ENCODE measurements at places on chromosomes 1 and 21.

- no peak for DNase-seq
These were observed 9.0 kb upstream of the DPH2 start for GRCh38 chr1:43960798-43961197.

DNA sequence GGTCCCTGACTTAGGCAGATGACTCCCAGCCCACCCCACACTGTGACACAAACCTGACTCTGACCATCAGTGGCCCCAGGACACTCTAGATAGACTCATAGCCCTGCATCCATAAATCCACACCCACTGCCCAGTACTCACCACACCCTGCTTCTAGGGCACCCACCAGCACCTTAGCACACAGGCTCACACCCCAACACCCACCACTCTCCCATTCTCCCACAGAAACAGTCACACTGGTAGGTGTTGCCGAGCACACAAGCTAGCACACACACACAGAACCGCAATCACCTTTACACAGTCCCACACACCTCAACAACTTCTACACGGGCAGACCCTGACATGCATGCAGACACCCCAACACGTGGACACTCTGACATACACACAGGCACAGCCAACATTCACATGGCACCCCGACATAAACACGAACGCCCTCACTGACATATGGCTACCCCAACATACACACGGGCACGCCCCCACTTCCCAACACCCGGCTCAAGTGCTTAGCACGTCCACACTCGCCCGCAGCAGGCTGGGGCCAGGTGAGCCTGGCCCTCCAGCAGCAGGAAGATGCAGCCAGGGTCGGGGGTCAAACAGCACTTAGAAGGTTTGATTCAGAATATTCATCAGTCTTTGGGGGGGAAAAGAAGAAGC is 105.5 kb upstream of the TARDBP start:
- DNase-seq = no peak

- no peak for DNase-seq
These were observed 18.9 kb downstream of the CDK18 start for GRCh38 chr1:205523261-205523890.

DNA sequence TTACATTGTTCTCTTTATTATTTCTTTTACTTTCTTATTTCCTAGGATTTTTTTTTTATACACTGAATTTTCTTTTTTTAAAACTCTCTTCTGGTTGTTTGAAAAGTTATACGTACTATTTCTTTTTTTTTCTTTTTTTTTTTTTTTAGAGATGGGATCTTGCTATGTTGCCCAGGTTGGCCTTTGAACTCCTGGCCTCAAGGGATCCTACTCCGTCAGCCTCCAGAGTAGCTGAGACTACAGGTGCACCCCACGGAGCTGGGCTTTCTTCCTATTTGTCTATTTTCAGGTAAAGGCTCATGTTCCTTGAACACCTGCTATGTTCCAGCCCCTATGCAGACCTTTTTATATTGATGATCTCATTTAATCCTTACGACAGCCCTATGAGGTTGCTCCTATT is 29.4 kb upstream of the DYRK1A start:
- DNase-seq = no peak

DNA sequence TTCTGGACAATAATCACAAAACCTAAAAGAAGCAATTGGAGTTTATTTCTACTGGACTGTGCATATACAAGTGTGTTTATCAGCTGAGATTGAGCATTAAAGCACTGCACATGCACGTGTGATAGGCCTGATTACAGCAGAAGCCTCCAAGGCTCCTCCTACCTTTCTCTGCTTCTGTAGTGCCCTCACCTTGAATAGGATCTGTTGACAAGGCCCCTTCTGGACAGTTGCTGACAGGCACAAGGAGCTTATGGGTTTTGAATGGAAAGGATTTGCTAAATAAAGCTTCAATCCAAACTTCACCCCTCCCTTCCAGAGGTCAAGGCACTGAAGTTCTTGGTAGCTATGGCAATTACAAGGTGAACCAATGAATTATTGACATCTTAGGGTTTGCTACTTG is 7.9 kb upstream of the SGIP1 start:
- DNase-seq = no peak

DNA sequence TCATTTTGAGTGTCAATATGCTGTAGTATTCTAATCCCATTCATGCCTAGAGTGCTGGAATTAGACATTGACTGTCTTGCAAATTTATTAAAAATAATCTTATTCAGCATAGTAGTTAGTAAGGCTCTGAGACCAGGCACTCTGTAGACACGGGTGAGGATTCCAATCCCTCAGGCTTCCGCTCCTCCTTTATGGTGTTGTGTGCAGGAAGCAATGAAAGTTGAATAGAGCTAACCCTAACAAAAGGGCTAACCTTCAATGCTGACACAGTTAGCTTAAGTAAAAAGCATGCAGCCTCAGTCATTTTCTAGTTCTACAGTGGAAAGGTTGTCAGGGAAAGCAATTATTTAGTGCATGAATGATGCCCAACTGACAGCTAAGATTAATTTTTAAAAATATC is 199.6 kb upstream of the SGIP1 start:
- no peak for DNase-seq

DNA sequence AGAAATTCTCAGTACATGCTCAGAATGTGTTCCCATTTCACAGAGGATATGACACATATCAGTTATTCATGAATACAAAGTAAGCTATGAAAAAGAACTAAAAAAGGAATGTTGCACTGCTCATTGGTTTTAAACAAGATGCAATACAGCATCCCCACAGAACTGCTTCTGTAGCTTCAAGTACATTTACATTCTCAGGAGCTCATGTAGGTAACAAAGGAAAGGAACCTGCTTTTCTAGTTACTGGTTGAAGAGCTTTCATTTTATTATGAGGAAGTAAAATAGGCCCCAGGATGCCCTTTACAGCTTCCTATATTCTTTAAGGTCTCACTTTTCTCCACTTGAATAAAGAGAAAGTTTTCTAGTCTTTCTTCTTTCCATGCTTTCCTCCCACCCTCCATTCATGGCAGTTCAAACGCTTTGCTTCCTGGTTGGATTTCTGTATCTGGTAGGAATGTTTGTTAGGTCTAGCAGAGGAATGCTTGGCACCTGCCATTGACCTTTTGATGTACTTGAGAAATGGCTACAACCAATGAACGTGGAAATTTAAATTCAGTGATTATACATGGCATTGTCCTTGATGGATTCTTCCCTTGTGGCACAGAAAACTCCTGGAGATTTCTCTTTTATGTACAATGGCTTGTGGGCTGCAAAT is 27.1 kb upstream of the KCNK2 start:
- peak; percentile 8 for DNase-seq

DNA sequence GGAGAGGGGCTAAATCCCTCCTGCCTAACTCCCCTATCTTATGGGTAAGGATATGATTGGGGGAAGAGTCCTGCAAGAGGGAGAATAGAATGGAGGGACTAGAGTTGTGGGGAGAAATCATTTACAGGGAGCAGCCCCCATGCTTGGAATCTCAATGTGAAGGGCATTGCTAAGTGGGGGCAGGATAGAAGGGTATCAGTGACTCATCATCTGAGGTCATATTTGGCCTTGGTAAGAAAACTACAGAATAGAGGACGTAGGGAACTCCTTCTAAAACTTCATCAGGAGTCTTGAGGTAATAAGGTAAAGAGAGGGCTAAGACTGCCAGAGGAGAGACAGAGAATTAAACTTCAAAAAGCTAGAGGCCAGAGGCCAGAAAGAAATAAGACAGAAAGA is 487 bp downstream of the HJV start:
- no peak for DNase-seq

DNA sequence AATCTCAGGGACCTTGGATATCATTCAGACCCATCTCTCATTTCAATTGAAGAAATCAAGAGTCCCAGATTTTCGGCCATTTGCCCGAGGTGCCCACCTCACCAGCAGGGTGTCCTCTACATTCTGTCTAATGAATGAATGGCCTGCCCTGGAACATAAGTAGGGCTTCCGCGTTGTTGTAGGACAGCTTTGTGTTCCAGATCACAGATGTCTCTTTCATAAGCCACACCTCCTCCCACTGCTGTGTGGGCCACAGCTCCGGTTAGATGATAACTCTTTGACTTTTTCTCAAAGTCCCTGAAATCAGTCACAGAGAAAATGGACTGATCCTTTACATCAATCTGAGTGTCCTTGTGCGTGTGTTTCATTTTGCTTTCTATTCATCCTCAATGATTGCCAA is 144.4 kb downstream of the RGS7 start:
- DNase-seq = no peak

DNA sequence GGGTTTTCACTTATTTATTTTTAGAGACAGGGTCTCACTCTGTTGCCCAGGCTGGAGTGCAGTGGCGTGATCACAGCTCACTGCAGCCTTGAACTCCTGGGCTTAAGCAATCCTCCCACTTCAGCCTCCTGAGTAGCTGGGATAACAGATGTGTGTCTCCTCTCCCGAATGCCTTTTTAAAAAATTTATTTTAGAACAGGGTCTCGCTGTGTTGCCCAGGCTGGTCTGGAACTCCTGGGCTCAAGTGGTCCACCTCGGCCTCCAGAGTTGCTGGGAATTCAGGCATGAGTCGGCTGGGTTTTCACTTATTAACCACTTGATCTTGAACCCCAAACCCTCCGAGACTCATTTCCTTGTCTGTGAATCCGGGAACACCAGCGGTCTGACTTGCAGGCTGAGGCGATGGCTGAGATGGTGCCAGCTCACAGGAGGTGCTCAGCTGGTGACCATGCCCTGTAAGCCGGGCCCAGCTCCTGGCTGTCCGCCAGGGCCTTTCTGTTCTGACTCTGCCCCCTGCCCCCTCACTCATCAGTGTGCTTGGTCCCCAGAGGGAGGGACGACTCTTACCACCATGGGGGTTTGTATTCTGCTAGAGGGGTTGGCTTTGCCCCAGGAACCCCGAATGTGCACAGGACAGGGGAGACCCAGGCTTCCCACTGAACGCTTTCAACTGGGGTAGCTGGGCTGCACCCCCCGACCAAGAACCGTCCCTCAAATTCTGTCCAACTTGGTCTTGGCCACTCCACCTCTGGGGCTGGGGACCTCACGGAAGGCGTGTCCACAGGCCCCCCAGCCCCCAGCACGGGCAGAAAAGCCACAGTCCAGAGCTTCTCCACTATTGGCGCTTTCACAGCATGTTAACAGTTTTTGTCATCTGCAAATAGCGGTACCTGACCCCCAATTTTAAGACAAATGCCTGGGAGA is 22.5 kb downstream of the MMEL1 start:
- DNase-seq = no peak

- no peak for DNase-seq
These were observed 2.4 kb downstream of the NTPCR start for GRCh38 chr1:232952514-232953499.

DNA sequence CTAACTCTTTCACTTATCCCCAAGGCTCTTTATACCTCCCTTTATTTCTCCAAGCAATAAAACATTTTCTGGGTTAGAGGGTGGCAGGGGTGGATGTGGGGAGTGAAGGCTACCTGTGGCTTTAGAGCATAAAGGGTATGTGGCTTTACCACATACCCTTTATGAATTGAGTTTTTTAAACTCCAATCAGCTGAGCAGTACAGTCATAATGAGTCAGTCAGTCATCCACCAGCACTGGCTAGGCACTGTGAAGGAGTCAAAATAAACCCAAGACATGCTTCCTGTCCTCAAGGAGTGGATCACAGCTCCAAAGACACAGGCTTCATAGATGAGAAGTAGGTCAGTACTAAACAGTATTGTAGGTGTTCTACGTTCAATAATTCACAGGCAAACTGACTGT is 2.6 kb upstream of the TDRD10 start:
- DNase-seq = no peak

GRCh38 chr1:218315638-218316037 is 29.5 kb upstream of the TGFB2 start:
- DNase-seq = no peak

DNA sequence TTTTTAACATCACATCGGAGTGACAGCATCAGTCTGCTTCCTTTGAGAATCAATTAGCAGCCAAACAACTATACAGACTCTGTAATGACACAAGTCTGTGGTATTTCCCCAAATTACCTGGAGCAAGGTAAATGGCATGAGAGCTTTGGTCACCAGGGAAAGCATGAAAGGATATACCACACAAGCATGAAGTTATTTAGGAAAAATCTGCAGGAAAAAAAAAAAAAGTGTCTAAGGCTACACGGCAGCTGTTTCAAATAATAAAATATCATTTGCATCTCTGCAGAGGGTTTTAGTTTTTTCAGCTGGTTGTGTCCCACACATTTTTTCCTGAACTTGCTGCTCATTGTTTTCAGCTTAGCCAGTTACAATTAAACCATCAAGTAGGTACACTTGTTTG is 234.7 kb downstream of the TTLL7 start:
- peak; percentile 30 for DNase-seq

DNA sequence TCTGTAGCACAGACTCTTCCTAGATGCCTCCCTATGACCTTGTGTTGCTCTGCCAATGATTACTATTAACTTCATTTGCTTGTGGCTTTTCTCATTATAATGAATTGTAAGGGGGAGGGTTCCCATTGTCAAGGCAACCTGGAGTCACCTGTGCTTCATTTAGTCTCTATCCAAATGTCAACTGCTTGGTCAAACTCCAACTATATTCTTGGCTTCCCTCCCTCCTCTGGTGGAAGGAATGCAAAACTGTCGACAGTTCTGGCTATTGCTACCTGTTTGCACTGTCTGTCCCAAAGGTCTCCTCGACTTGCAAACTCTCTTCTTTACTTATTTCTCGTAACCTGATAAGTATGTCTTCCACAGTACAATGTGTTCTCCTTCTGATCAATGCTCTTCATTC is 100.3 kb downstream of the CACNA1E start:
- no peak for DNase-seq

DNA sequence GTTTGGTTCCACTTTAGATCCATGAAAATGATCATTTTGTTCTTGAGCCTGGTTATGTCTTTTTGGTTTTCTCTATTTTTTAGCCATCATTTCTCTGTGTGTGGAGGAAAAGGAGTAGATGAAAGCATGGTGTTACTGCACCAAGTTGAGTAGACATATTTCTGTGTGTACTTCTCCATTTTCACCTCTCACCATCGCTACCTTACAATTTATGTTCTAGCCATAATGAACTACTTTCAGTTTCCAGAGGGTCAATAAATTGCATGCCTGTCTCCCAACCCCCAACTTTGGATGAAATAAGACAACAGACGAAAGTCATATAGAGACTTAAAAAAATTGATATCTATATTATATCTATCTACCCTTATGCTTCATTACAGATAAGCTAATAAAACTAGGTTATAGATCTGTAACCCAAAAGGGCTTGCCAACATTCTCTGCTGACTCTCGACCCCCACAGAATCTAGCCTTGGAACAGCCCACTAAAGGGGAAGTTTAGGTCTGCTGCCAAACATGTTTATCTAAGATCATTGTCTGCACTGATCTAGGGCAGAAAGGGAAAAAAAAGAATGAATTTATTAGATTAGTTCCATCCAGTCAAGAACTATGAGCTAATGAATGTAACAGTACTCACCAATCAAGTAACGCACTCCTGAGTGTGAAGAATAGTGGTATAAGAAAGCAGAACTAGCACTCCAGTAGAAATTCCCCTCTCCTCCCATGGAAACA is 7.5 kb upstream of the MAN1A2 start:
- no peak for DNase-seq

- no peak for DNase-seq
These were observed 91.7 kb downstream of the C1orf94 start for GRCh38 chr1:34268311-34268954.

DNA sequence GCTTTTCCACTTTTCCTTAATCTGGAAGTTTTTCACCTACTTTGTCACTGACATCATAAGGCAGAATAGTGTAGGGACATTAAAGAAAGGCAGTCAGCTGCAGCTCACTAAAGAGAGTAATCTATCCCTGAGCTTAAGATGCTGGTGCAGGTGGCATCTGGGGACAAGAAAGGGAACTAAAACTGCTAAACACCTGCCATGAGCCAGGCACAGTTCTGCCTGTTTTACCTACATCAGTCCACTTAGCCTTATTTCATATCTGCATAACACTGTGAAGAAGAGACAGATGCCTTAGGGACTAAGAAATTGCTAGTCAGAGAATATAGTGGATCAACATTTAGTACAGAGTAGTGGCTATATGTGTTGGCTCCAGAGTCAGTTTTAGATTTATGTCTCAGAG is 88.1 kb downstream of the GPATCH2 start:
- DNase-seq = no peak
